ENCODE measurements at places on chromosomes 3 and 15.

DNA sequence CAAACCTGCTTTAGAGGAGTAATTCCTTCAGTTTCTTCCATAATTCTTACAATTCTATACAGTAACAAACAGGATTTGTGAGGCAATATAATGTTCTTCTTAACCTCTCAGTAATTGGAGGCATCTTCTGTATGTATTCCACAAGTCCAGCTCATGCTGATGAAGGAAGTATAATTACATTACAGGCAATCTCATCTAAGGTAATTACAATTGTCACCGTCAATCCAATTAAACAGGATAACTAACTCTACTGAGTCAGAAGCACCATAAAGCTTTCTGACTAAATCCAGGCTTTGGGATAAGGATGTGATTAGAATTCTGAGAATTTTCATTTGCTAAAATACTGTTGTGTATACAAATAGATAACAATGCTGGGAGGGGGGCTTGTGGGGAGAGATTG lies 115.2 kb upstream of the SEMA6D start:
- DNase-seq, result no peak

GRCh38 chr15:42695527-42696071 lies 41.3 kb downstream of the CDAN1 start:
- DNase-seq, result no peak

- DNase-seq, result no peak
Measured at GRCh38 chr3:150635076-150635475, 32.0 kb downstream of the SELENOT start.

- DNase-seq, result peak; percentile 49
Measured at GRCh38 chr15:70023769-70024491, 73.8 kb downstream of the TLE3 start.

- no peak for DNase-seq
Measured at GRCh38 chr3:56889131-56889530, 87.4 kb upstream of the ARHGEF3 start.

DNA sequence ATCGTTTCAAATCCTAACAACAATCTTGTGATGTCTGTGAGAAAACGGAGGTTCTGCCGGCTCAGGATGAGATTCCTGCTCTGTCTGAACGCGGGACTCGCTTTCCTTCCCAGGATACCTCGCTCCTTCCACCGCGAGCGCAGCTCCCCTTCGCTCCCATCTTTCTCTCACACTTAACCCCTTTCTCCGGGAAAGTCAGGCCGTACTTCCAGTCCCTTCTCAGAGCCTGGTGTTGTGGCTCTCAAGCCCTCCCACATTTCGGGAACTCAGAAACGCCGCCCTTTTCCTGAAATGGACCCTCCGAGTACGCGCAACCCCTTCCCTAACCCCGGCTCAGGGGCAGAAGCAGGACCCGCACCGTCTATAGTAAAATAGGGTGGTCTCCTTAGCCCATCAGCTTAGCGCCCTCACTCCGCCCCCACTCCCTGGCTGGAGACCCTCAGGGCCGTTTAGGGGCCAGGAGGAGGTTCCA lies 378 bp upstream of the FEM1B start:
- DNase-seq, result no peak

DNA sequence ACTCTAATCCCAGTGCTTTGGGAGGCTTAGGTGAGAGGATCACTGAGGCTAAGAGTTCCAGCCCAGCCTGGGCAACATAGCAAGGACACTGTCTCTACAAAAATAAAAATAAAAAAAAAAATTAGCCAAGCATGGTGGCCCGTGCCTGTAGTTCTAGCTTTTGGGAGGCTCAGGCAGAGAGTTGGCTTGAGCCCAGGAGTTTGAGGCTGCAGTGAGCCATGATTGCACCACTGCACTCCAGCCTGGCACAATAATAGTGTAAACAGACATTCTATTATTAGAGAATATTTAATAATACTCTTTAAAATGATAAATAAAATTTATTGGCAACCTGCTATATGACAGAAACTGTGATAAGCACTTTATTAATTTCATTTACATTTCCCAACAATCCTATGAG lies 908.9 kb downstream of the TUSC7 start:
- no peak for DNase-seq

- DNase-seq, result no peak
Measured at GRCh38 chr15:80153900-80154299, 1.1 kb downstream of the FAH start.

DNA sequence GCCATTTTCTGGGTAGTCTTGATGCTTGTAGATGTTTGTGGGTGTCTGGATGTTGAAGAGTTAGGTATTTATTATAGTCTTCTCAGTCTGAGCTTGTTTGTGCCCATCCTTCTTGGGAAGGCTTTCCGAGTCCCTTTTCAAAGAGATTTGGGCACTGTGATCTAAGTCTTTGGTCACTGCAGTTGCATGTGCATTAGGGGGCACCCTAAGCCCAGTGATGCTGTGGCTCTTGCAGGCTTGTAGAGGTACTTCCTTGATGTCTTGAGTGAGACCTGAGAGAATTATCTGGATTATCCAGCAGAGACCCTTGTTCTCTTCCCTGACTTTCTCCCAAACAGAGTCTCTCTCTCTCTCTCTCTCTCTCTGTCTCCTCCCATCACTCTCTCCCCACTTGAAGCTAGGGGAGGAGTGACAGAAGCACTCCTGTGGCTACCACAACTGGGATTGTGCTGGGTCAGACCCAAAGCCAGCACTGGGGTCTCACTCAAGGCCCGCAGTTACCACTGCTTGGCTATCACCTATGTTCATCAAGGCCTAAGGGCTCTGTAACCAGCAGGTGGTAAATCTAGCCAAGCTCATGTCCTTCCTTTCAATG lies 68.5 kb downstream of the TMCO5A start:
- peak; percentile 85 for DNase-seq

GRCh38 chr3:128144512-128145187 lies 8.6 kb upstream of the EEFSEC start:
- no peak for DNase-seq

- DNase-seq, result no peak
Measured at GRCh38 chr3:27345045-27345444, 24.1 kb downstream of the NEK10 start.

GRCh38 chr15:58639002-58639756 lies 110.3 kb downstream of the ADAM10 start:
- no peak for DNase-seq

DNA sequence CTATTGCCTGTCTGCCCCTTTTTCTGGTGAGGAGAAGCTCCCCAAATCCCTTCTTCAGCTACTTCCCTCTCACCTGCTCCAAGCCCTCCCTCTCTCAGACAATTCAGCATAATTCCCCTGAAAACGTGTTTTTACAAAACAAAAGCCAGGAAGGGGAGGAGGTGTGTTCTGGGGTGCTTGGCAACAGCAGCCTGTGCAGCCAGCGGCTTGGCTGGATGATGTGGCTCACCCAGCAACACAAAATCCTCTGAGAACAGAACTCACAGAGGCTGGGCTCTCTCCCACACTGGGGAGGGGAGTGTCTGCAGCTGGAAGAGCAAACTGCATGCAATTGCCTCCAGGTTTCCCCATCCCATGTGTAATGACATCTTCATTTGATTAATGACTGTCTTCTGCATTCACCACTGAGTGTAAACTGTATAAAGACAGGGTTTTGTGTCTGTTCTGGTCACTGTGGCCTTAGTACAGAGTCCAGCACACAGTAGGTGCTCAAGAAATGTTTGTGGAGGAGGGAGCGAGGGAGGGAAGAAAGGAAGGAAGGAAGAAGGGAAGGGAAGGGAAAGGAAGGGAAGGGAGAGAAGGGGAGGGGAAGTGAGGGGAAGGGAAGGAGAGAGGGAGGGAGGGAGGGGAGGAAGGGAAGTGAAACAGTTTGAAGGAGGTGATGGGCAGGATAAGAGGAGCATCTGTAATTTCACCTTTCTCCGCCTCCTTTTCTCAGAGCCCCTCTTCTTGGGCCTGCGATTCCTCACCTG lies 70.1 kb upstream of the GLCE start:
- DNase-seq, result peak; percentile 22

DNA sequence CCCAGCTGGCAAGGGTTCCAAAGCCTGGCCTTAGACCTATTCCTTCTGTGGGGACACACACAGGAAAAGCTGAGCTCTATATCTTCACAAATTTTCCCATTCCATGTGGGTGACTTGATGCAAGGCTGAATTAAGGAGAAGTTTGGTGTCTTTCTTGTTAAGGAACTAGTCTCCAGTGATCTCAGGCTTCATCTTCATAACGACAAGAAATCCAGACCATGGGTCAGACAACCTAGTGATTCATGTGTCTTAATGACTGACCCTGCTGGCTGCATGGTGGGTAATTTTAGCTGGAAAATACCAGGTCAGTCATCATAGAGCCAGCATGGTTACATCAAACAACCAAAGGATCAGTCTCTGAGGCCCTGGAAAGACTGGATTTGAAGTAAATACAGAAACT lies 112.7 kb upstream of the SLC4A7 start:
- DNase-seq, result peak; percentile 56

- DNase-seq, result no peak
Measured at GRCh38 chr3:32934150-32934742, 17.2 kb upstream of the CCR4 start.

DNA sequence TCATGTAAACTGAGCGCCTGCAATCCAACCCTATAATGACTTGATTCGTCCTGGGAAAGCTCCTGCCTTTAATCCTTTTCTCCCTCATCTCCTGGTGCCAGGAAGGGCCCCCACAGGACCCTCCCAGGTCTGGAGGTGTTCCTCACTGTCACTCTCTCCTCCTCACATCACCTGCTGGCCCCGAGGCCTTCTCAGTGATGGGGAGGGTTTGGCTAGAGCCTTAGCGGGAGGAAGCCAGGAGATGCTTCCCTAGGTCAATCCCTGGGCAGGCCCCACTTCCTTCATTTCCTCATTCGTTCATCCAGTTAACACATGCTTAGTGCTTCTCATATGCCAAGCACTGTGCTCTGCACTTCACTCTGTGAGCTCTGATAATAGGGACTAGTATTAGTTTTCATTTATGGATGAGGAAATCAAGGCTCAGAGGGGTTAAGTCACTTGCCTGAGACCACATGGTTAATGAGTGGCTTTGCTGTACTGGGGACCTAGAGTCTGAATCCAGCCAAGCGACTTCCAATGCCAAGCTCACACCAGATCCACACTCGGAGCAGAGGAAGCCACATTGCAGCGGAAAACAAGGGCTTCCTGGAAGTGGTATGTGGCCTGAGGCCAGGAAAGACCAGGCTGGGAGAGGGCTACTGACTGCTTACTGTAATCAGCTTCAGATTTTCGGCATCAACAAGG lies 50.3 kb upstream of the CHRNB4 start:
- no peak for DNase-seq

DNA sequence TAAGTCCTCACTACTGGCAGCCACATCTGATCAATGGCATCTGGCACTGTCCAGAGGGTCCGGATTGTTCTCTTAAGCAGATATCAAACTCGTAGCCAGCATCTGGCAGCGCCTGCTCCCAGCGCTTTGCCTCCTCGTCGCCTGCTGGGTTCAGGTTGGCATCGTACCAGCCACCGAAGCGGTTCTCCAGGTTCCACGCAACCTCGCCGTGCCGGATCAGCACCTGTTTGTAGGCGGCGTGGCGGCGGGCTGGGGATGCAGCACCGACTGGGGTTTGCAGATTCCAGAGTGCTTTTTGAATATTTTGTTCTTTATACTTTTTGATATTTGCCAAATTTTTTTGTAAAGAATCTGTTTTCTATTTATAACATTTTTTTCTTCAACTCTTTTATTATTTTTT lies 111.6 kb downstream of the NR2F2 start:
- no peak for DNase-seq

GRCh38 chr15:100341239-100341749 lies 481 bp downstream of the ADAMTS17 start:
- no peak for DNase-seq

DNA sequence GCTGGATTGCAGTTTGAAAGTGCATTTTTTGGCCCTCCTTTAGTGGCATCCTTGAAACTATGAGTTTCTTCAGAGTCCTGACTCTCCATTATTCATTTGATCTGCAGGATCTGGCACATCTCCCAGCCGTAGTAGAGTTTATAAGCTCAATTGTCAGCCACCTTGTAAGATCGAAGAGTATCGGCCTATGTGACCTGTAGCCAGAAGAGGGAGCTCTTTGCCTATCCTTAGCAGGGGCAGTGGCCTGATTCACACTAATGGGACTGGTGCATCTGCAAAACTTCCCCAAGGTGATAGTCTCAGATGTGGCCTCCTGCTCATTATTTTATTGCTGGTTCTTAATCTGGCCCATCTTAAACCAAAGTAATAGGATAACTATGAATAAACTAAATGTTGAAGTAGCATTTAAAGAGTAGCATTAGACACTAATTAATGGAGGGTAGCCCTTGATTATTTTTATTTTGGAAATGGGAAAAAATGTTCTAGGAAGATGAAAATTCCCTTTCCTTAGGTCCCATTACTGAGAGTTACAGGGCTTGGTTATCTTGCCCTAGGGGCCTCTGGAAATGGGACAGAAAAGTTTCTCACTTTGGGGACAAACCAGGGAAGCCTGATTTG lies 21.2 kb downstream of the GCSAM start:
- peak; percentile 65 for DNase-seq

DNA sequence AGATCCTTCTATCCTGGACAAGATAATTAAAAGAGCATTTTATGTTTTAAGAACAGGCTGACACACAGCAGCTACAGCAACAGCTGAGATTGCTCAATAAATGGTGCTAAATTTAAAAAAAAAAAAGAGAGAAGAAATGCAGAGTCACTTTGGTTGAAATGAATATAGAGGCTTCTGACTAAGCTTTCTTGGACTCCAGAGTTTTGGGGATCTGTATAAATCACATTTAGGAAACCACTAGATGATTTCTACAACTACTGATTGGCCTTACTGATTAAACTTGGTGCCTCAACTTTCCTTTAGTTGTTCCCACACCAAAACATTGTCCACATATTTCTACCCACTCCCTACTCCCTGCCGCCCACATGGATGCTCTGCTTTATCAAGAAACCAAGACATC lies 132.9 kb upstream of the ZBTB20 start:
- DNase-seq, result no peak

- no peak for DNase-seq
Measured at GRCh38 chr15:82048811-82049210, 3.0 kb upstream of the MEX3B start.

DNA sequence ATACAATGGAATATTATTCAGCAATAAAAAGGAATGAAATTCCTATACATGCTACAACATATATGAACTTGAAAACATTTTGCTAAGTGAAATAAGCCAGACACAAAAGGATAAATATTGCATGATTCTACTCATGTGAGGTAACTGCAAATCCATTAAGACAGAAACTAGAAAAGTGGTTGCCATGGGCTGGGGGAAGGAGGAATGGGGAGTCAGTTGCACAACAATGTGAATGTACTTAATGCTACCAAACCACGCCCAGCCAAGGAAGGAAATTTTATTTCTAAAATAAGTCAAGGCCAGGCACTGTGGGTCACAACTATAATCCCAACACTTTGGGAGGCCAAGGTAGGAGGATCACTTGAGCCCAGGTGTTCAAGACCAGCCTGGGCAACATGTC lies 9.8 kb upstream of the GMPPB start:
- no peak for DNase-seq

- peak; percentile 55 for DNase-seq
Measured at GRCh38 chr3:157542711-157543500, 39.7 kb upstream of the VEPH1 start.

DNA sequence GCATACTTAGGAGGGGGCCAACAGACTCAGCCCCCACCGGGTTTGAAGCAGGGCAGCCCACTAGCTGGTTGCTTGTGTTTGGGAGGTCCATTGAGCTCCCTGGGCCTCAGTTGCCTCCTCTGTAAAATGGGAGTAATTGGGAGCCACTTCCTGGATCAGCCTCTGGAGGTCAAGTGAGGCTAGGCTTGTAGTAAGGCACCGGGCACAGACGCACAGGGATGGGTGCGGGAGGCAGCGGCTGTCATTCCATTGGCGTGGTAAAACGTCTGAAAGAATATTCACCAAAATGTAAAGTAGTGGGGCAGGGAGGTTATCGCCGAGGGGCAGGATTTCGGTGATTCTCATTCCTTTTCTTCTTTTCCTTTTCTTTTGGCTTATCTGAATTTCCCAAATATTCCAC lies 64.6 kb downstream of the TLE3 start:
- DNase-seq, result no peak

- peak; percentile 31 for DNase-seq
Measured at GRCh38 chr15:69469467-69470201, 17.0 kb downstream of the RPLP1 start.
